LHCN-M2 (cell line): ENCODE measurements at places on chromosomes 16 and 17. TPM values are rescaled to one million over a fixed set of nuclear protein-coding genes. Genes with fewer than 3 reads are reported as not detected.

Gene USP6
- under 0.01 TPM in 1 of 2 replicates, not detected in the other for total RNA-seq

Gene CRK
- total RNA-seq = 82.8 and 86.6 TPM in 2 replicates

Gene KRT40
- not detected in 2 replicates for total RNA-seq

Gene TLCD3B
- total RNA-seq = not detected in 2 replicates

Gene YPEL3
- 6.8 and 14.2 TPM in 2 replicates for total RNA-seq

Gene IGSF6
- not detected in 2 replicates for total RNA-seq

Gene EPN3
- total RNA-seq = 0.11 TPM in 1 of 2 replicates, not detected in the other

Gene ITGB4
- 0.17 and 5.5 TPM in 2 replicates for total RNA-seq

Gene HS3ST2
- not detected in 2 replicates for total RNA-seq

Gene CTRB2
- total RNA-seq = not detected in 2 replicates

Gene HSF5
- total RNA-seq = not detected in 2 replicates

Gene G6PC1
- not detected in 2 replicates for total RNA-seq

Gene LPO
- total RNA-seq = not detected in 2 replicates

Gene FBXW10
- not detected in 2 replicates for total RNA-seq

Gene LYZL6
- not detected in 2 replicates for total RNA-seq

Gene OR3A3
- not detected in 2 replicates for total RNA-seq

Gene PPP1R27
- 1.0 TPM in 1 of 2 replicates, not detected in the other for total RNA-seq

Gene PAFAH1B1
- 59.1 and 89.2 TPM in 2 replicates for total RNA-seq

Gene SPATA32
- 0.11 TPM in 1 of 2 replicates, not detected in the other for total RNA-seq
